ENCODE measurements at places on chromosomes 16 and 17.

GRCh38 chr16:68298907-68299561 lies 11.7 kb downstream of the SLC7A6OS start:
- peak; percentile 88 for DNase-seq

DNA sequence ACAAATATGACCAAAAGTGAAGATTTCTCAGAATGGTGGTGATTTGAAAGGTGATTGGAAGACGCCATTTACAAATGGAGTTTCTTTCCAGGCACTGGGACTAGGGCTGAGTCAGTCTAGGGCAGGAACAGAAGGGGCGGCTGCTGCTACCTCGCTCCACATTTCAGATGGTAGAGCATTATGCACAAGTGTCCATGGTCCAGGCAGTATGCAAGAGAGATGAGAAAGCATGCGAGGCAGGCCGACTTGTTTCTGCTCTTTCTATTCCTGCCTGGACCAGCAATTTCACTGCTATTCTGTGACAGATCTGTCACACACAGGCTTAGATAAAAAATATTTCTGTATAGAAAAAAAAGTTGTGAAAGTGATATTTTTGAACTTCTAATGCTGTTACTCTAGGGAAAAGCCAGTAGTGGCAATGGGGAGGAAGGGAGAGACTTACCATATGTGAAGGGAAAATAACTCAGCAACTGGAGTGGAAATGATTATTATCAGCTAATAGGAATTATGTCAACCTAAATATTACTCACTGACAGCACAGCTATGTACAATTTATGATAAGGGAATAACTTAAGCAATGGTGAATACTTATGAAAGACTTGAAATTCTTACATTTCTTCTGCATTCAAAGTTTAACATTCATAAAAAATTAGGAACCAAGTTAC lies 134.7 kb upstream of the NETO2 start:
- DNase-seq: no peak

GRCh38 chr17:6686026-6686425 lies 27.1 kb downstream of the SLC13A5 start:
- DNase-seq: no peak

GRCh38 chr17:31095236-31096105 lies 694 bp downstream of the NF1 start:
- peak; percentile 85 for DNase-seq

- no peak for DNase-seq
Measured at GRCh38 chr17:40422990-40423633, 5.4 kb upstream of the TOP2A start.

GRCh38 chr17:48693178-48693577 lies 29.1 kb downstream of the PRAC1 start:
- DNase-seq: no peak

DNA sequence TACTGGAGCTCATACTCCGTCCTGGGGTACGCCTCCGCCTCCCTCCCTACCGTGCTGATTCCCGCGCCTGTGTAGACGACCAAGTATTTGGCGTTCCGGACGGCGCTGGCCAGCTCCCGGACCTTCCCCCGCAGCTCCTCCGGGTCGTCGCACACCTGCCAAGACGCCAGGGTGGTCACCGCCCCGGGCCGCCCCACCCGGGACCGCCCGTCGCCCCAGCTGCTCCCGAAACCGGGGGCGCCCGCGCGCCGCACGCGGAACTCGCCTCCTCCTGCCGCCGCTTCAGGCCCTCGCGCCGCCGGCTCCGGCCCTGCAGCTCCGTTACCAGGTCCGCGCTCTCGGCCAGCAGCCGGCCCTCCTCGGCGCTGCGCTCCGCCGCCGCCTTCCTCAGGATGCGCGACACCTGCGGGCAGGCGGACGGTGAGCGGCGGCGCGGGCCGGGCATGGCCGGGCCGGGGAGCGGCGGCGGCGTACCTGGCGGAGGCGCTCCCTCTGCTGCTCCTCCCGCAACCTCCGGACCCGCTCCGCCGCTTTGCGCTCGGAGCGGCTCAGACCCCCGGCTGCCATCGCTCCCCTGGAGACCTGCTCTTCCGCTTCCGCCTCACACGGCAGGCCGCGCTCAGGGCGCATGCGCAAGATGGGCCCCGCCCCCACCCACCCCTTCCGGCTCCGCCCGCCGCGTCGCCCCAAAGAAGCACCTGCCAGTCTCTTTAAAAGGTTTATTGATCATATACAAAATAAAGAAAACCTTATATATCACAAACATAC lies at the start of gene SIRT7:
SIRT7 (minus strand) TSS at position 612 of the 768 bp plus-strand sequence; CDS start at position 567, 45 bp downstream.
- peak; percentile 50 for DNase-seq

DNA sequence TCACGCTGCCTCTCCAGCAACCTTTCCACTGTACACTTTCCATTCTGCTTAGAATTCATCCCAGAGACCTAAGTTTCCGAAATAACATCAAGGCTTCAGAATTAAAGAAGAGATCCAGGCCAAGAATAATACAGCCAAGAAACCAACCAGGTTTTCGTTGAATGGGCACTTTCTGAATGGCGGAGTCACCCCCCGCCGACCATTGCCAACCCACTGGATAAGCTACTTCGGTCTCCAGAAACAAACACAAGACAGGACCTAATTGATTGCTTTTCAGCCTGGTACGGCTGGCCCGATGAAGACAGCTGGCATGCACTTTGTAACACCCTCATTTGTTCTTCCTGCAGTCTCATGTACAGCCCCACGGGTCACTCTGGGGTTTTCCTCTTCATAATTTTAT lies 308.1 kb upstream of the ZFHX3 start:
- DNase-seq: no peak

- no peak for DNase-seq
Measured at GRCh38 chr17:72393553-72393952, 272.7 kb downstream of the SOX9 start.

- no peak for DNase-seq
Measured at GRCh38 chr17:41551365-41551764, 20.5 kb downstream of the KRT9 start.

GRCh38 chr17:76138234-76138895 lies 2.7 kb downstream of the FOXJ1 start:
- no peak for DNase-seq

GRCh38 chr16:20781697-20782096 lies 17.9 kb downstream of the ACSM3 start:
- no peak for DNase-seq

- no peak for DNase-seq
Measured at GRCh38 chr16:51500306-51500705, 349.2 kb upstream of the SALL1 start.

GRCh38 chr17:50103252-50103651 lies 8.1 kb downstream of the PDK2 start:
- DNase-seq: no peak

GRCh38 chr16:27344721-27345120 lies 30.9 kb downstream of the IL4R start:
- no peak for DNase-seq

GRCh38 chr17:78573955-78574354 lies 3.2 kb downstream of the DNAH17 start:
- DNase-seq: peak; percentile 88

GRCh38 chr16:12917653-12918052 lies 16.3 kb downstream of the SHISA9 start:
- DNase-seq: no peak

DNA sequence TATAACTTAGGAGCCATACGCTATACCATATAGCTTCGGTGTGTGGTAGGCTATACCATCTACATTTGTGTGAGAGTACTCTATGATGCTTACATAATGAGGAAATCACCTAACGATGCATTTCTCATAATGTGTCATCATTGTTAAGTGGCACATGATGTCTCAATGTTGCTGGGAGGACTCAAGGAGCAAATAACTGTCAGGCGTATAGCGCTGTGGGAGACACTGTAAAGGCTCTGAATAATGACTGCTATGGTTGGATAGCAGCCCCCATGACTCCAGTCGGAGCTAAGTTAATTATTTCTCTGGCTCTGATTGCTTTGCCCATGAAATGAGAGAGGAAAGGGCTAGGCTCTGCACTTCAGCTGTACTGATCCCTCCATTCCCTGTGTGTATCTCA lies 197.2 kb downstream of the RGS9 start:
- DNase-seq: no peak

GRCh38 chr16:69131839-69132423 lies 457 bp downstream of the CHTF8 start:
- DNase-seq: peak; percentile 64

DNA sequence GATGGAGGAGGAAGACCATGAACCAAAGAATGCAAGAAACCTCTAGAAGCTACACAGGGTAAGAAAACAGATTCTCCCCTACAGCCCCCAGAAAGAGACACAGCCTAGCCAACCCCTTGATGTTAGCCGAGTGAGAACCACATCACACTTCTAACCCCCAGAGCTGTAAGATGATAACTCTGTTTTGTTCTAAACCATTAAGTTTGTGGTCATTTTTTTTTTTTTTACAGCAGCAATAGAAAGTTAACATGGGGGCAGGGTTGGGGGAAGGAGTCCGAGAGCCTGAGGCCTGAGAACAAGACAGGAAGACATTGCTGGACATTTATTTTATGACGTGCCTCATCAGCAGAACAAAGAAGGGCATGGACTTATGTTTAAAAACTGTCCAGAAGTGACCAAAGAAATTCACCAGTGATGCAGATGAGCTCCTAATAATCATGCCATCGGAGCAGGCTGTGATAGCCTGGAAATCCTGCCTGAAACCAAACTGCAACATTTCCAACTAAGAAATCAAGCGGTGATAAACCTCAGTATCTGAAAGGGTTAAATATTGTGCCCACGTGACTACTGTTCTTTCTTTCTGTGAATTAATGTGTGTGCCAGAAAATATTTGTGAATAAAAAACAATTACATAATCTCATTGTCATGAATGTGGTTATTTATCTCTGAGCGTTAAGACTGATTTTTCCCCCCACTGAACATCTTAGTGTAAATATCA lies 1.1 kb downstream of the ABCA9 start:
- no peak for DNase-seq

- DNase-seq: peak; percentile 19
Measured at GRCh38 chr16:28910086-28911031, 14.7 kb downstream of the RABEP2 start.

DNA sequence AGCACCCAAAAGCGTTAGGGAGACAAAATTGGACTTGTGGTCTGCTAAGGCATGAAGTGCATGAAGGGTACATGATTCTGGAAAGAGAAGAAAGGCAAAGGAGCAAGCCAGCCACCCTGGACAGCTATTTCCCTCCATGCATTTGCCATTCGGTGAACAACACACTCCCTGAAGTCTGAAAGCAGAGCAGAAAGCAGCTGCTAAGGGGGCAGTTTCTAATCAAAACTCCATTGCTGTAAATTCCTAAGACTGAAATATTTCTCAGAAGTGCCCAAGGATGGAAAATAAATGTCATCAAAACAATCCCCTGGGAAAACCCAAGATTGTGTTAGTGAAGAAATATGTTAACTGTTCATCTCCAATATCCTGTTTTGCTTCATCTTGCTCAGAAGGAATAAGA lies 44.3 kb downstream of the PMP22 start:
- DNase-seq: no peak

- no peak for DNase-seq
Measured at GRCh38 chr17:21291357-21291756, 6.8 kb downstream of the MAP2K3 start.

DNA sequence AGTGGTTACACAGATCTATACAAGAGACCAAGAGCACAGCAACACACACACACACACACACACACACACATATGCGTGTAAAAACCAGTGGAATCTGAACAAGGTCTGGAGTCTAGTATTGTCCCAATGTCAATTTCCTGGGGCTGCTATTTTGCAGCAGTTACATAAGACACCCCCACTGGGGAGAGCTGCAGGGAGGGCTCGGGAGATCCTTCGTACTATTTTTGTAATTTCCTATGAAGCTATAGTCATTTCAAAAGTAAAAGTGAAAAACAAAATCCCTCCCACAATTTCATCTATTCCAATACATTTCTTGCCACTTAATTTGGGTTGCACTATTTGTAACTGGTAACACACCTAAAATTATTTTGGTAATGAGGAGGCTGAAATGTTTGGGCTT lies 68.5 kb downstream of the C16orf95 start:
- DNase-seq: no peak

GRCh38 chr16:28498666-28499381 lies 4.4 kb downstream of the APOBR start:
- DNase-seq: no peak

DNA sequence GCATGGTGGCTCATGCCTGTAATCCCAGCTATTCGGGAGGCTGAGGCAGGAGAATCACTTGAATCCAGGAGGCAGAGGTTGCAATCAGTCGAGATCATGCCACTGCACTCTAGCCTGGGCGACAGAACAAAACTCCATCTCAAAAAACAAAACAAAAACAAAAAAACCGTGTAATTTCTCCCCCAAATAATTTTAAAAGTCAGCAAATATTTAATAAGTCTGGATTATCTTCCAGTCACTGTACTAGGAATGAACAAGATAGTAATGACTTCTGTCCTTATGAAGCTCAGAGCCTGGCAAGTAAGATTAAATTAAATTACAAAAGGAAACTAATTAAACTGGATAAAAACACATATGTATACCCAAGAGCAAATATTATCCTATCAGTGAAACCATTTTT lies 113.5 kb downstream of the DNAH3 start:
- DNase-seq: no peak

GRCh38 chr16:4272114-4272956 lies 488 bp downstream of the TFAP4 start:
- DNase-seq: peak; percentile 71

GRCh38 chr17:77235370-77235941 lies 94.7 kb downstream of the SEC14L1 start:
- no peak for DNase-seq

DNA sequence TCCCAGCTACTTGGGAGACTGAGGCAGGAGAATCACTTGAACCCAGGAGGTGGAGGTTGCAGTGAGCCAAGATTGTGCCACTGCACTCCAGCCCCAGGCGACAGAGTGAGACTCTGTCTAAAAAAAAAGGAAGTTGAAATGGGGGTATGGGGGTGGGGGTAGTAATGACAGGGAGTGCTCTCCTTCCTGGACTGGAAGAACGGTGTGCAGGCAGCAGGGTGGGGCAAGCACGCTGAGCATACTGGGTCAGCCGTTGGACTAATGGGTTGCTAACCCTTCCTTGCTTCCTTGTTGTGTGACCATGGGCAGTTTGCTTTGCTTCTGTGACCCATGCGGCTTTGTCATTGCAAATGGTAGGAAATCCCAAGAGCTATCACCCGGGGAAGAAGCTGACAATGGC lies 16.5 kb downstream of the KATNIP start:
- DNase-seq: no peak

DNA sequence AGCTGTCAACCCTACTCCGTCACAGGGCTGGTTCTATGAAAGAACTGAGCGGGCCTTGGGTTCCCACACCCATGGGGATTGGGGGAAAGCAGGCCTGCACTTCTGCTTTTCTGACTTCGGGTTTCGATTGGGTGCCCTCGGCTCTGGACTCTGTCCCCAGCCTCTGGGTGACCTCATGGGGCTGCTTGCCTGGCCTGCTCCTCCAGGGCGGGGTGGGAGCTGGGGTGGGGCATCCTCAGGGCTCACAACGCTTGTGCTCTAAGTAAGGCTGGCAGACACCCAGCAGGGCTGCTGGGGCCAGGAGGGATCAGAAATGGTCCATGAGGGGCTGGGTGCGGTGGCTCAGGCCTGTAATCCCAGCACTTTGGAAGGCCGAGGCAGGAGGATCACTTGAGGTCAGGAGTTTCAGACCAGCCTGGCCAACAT lies 19.2 kb downstream of the ARHGAP27 start:
- no peak for DNase-seq

Data from NCI-H524 (cell line).